GDM1 (cell line): ENCODE measurements at places on chromosomes 1 and 21.
A peak's percentile ranks its signal among the peaks of the same experiment; 100 is the strongest.

- no peak for DNase-seq
Measured at GRCh38 chr1:195934817-195935553, 673.3 kb downstream of the KCNT2 start.

DNA sequence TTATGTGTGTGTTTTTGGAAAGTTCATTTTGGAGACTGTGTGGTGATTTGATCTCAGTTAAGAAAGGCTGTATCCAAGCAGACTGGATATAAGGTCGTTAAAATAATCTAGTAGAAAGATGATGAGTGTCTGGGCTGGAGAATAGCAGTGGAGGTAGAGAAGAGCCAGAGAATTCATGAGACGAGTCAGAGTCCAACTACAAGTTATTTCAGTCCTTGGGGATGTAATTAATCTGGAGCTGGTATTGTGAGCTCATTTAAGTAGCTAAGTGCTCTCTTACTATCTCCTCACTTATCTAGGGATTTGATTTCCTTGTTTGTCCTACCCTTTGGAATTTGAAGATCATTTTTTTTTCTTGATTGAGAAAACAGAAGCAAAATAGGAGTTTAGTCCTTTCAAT is 1219.0 kb upstream of the ADGRL4 start:
- DNase-seq, result no peak

- DNase-seq, result no peak
Measured at GRCh38 chr21:27584256-27584655, 617.4 kb upstream of the ADAMTS5 start.

GRCh38 chr1:85587841-85588240 is 7.3 kb downstream of the CCN1 start:
- no peak for DNase-seq

- no peak for DNase-seq
Measured at GRCh38 chr1:54442185-54442584, 36.0 kb upstream of the SSBP3 start.

DNA sequence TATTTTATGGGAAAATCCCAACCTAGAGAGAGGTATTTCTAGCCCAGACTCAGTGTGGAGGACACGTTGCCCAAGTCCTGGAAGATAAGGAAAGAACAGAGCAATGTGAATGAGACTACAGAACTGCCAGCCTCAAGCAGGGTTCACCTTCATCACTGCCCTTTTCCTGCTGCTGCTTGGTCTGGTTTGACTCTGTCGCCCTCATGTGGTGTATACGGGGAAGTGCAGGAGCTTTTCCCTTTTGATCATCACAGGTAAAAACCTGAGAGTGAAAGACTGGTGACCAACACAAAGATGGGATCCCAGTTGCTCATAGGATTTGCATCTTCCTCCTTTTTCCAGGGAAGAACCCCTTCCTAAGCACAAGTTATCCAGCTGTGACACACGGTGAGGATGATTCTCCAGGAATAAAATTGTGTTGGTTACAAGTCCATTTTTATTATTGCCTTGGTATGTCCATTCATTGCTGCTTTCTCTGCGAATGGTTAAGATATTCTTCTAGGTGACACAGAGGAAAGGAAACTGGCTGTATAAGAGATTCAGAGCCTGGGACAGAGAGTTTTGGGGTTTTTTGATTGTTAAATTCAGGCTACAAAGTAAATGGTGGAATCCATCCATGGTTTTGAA is 89.5 kb upstream of the CD53 start:
- DNase-seq, result peak; percentile 39

DNA sequence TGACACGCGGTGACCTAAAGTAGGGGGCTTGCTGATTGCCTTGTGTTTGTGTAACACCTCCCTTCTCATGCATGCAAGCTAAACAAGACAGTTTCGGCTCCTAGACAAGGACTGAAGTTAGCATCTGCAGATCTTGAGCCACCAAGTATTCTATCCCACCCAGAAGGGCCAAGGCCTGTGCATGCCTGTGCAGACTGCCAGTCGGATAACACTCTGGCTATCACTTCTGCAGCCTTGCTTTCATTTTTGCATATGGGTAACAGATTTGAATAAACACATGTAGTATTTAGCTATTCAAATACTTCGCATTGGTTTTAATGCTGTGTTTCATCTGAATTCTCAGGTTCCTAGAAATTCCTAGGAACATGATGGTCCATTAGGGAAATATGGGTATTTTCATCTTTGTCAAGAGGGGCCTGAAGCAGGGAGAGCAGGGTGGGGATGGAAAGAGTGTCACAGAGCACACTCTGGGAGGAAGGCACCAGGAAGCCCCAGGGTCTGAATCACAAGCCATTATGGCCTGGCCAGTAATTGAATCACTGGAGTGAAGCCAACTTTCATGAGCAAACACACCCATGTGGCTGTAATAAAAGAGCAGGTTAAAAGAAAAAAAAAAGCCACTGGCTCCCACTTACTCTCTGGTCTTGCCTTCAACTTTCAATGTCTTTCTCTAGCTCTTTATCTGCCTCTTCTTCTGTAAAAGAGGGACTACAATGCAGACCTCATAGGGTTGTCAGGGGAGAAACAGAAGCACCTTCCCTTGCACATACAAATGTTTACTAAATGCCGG is 28.3 kb downstream of the GADD45A start:
- no peak for DNase-seq

- DNase-seq, result no peak
Measured at GRCh38 chr21:34910396-34910795, 138.7 kb downstream of the RUNX1 start.

GRCh38 chr21:45419162-45419561 is 14.2 kb downstream of the COL18A1 start:
- no peak for DNase-seq

DNA sequence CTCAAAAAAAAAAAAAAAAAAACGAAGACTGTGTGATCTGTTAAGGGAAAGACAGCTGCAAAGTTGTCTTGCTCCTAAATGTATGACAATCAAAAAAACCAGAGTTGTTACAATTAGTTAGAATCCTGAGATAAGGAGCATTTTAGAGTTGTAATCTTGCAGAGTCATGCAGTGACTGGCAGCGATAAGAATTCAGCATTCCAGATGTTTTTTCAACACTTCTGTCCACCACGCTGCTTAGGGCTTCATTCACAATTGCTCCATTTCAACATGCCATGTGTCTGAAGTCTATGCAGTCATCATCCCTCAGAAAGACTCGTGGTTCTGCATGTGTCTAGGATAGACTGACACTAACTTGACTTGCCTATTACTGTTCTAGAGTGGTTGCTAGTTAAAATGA is 102.4 kb upstream of the BACE2 start:
- DNase-seq, result no peak

DNA sequence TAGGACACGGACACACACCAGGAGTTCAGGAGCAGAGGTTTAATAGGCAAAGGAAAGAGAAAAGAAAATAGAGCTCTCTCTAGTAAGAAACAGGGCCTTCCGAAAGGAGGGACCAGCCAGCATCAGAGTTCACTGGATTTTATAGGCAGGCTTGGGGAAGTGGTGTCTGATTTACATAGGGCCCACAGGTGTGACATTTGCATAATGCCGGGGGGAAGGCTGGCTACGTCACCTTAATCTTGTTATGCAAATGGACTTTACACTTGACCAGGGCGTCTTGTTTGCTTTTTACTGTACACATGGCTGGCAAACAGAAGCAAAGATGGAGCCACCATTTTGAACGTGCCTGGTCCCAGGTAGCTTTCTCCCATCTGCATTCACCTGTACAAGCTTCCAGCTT is at the start of gene OR14A16:
Gene OR14A16, minus strand, starts transcription at position 97 of the 400 bp plus-strand sequence. CDS start 8,390 bp downstream, outside the sequence.
- no peak for DNase-seq

GRCh38 chr1:234628089-234628488 is 18.1 kb upstream of the IRF2BP2 start:
- no peak for DNase-seq

GRCh38 chr1:191953526-191953925 is 204.7 kb upstream of the RGS18 start:
- no peak for DNase-seq
